ENCODE measurements at places on chromosomes 16 and 17. TPM values are rescaled to one million over a fixed set of nuclear protein-coding genes. Genes with fewer than 3 reads are reported as not detected.

Gene CSH1
- total RNA-seq, result not detected

Gene MPP3
- 19.9 TPM for total RNA-seq

Gene G6PC1
- total RNA-seq, result not detected

Gene FBXL16
- total RNA-seq, result 0.04 TPM

Gene SULT1A4
- total RNA-seq, result 6.6 TPM

Gene ANKRD40CL
- total RNA-seq, result not detected

Gene RAB37
- not detected for total RNA-seq

Gene STH
- total RNA-seq, result not detected

Gene OR1A2
- not detected for total RNA-seq

Gene KRT39
- total RNA-seq, result not detected

Gene SLC47A1
- 5.3 TPM for total RNA-seq

Gene DYNLL2
- 11.8 TPM for total RNA-seq

Gene NOD2
- 0.15 TPM for total RNA-seq

Gene CCL8
- total RNA-seq, result not detected

Gene TLCD3B
- total RNA-seq, result 0.56 TPM

Gene TSNAXIP1
- total RNA-seq, result 1.6 TPM

Gene KRT34
- 0.23 TPM for total RNA-seq

Gene ZP2
- total RNA-seq, result not detected

Gene FOXF1
- total RNA-seq, result 1.1 TPM

Gene TNRC6C
- 5.6 TPM for total RNA-seq

Gene MT1G
- total RNA-seq, result not detected

Gene FOXN1
- not detected for total RNA-seq

Gene BICDL2
- total RNA-seq, result not detected
